ENCODE measurements at places on chromosomes 4 and X.

DNA sequence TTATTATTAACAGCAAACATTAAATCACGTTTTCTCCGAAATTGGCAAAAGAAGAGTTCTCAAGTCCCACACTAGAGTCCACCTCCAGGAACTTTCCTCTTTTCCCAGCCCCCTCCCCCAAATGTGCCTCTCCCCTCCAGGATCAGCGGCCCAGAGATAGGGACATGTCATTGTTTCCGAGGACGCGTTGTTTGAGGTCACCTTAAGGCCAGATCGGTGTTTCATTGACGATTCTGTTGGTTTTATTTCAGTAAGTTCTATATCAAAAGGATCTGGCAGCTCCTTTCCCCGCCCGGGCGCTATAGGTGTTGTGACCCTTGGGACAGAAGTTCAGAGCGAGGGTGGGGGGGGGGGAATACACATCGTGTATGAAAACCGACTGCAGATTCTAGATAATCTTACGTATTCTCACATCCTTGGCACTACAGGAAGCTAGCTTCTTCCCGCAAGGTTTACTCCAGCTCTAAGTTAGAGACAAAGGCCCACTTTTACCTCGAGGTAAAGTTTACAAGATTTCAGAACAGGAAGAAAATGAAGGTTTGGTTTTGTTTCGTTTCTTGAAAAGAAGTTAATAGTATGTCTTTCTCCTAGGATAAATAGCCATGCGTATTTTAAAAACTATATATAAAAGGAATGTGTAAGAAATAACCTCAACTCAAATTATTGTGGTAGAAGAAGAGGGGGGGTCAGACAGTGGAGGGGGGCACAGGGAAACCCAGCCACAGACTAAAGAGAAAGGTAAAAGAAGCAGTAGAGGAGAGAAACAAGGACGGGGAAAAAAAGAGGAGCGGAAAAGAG lies 739 bp upstream of the MSX1 start:
- no peak for DNase-seq

- no peak for DNase-seq
These were observed 74.3 kb downstream of the WFS1 start for GRCh38 chr4:6343939-6344408.

- DNase-seq, result no peak
These were observed 200.2 kb downstream of the CPEB2 start for GRCh38 chr4:15202481-15202880.

DNA sequence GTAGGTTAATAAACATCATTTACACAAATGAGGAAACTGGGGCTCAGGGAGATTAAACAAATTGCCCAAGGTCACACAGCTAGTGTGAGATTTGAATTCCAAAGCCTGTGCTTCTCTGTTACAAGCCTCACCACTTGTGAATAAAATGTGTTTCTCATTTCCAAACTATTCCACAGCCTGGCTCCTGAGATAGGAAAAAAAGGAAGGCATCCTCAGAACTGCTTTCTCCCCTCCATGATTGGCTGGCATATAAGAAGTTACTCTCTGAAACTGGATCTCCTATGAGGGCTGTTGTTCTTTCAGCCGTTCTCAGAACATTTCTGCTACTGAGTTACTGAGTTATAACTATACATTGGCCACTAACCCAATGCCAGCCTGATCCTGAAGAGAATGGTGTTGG lies 237.9 kb downstream of the MAML3 start:
- DNase-seq, result no peak

DNA sequence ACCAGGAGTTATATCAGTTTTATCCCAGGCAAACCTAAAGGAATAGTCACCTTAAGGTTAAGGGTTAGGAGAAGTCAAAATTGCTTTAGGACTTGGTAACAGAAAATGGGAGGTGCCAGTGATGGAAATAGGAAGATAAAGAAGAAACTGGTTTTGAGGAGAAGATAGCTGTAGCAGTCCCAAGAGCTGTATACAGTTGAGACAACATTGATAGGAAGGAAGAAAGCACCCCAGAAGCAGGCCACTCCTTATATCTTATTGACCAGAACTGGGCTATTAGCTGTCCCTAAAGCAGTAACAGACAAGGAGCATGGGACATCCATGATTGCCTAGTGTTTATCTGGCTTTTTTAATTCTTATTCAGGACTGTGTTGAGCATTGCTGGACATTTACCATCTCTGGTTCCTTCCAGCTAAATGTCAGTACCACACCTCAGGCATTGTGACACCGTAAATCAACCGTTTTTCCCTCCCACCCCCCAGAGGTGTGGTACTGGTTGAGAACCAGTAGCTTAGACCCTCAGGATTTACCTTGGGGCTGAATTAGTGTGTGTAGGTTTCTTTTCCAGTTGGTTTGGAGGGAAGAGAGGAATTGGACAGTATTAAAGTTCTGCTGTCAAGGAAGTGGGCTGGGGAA lies 2.0 kb upstream of the PGRMC2 start:
- no peak for DNase-seq

DNA sequence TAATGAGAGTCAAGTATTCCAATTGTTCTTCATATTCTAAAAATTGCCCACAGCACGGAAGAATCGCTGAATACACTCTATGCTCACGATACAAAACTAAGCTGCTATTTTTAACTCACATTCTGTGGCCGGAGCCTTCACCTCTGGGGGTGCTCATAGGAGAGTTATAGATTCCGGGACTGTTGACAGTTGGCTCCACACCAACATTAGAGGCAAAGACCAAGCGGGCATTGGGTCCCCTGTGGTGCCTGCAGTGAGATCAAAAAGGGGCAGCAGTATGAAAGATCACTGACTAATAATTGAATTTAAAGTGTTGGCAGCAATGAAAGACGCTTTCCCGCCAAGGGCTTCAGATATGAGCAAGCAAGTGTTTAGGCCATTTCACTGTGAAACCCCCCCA lies 146.0 kb downstream of the TMEM144 start:
- no peak for DNase-seq

GRCh38 chr4:77849278-77849965 lies 13.2 kb upstream of the MRPL1 start:
- no peak for DNase-seq

DNA sequence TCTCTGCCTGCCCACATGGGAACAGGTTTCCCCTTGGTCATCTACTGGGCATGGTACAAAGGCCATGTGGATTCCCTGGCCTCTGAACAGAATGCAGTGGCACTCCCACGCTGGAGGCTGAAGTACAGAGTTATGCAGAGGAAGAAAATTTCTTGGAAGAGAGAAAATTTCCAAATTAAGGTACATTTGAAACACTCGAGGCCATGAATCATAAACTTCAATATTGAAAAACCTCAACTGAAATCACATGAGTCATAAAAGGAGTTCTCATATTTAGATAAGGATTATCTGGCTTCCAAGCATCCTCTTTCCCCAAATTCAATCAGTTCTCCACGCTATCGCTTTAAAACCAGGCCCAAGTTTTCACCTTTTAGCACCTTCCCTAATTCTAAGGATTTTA lies 28.1 kb upstream of the TXK start:
- DNase-seq, result no peak

DNA sequence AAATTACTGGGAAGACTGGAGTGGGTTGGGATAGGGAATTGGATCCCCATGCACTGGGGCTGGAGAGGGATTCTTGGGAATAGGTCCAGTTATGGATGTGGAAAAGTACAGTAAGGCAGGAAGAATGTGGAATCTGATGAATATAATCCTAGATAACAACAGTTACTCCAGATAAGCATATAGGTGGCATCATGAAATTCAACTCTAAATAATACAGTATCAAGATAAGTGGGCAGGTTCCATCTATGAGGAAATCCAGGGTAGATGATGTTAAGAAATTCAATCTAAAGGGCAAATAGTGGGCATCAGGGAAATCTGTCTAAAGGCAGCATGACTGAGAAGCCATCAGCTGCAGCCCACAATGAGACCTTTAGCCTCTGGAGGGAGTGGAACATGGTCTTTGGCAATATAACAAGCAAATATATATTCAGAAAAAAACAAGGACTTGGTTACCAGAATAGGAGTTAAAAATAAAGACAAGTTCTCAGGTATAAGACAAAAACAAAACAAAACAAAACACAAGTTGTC lies 1.2 kb downstream of the DTHD1 start:
- no peak for DNase-seq

GRCh38 chr4:110484767-110485166 lies 8.8 kb downstream of the ENPEP start:
- DNase-seq, result no peak

DNA sequence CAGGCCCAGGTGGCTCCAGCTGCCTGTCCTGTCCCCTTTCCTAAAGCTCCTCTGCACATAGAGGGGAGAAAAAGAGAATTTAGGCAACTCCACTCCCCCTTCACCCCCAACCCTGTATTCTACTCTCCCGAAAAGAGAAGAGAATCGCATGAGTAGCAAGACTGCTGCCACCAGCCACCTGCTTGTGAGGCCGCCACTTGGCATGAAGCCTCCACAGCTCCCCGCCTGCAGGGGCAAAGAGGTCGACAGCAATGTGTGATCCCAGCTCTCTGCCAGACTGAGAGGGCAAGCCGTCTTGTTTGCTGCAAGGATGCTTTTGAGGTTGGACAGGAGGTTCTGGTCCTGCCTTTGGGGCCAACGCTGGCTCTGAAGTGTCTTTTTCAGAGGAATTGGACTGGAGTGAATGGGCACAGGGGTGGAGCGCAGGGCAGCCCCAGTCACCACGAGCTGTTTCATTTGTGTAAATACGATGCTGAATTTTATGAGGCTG lies 77.1 kb downstream of the STARD8 start:
- DNase-seq, result no peak

All from Ammon's horn (tissue), 1 donor.